Fibroblast of skin of right biceps (primary cell): ENCODE measurements at places on chromosomes 7 and 10.

GRCh38 chr7:85114342-85114741 lies 72.5 kb downstream of the SEMA3D start:
- DNase-seq: no peak

DNA sequence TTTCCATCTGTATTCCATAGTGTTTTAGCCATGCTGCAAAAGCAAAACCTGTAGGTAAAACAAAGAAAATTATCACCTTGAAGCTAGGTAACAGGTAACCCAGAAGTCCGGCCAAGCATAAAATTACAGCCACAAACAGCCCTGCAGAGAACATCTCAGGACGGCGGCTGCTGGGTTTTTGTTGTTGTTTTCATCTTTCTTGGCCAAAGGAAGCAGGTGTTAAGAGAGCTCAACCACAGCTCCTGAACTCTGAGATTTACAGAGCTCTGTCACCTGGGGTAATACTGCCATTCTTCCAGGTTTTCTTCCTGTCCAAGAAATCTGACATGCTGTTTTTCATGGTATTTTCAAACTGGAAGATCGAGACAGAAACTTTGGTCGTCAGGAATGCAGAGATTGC lies 847 bp upstream of the SCIN start:
- DNase-seq: no peak

- no peak for DNase-seq
Measured at GRCh38 chr7:141294143-141294829, 220.4 kb downstream of the TMEM178B start.

DNA sequence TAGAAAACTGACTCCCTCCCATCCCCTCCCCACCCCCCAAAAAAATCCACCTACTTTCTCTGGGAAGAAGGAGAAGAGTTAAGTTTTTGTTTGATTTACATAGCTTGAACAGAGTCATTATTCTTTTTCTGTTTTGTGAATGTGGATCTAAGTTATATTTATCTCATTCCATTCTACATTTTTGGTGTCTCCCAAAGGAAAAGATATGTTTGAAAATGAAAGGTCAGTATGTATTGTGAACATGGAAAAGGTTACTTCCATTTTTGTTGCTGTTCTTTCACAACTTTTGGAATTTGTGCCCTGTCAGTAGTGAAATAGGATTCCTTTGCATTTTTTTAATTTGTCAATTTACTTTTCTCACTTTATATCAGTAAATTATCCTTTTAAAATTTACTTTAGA lies 547.9 kb downstream of the SUGCT start:
- DNase-seq: peak; percentile 47

DNA sequence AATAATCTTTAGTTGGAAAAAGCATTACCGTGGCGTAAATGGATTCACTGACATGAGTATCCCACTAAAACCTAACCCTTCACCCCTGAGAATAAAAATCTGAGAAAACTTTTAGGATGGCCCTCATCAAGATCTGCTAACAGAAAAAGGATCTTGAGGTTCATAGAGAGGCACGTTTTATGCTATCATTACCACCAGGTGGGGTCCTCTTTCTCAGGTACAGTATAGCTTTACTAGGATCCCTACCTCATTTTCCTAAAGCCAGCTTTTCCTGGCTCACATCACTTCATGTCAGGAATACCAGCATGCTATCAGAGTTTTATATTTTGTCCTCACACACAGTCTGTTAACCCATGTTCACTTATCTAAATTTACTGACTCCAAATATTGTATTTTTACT lies 173.7 kb downstream of the POM121L12 start:
- no peak for DNase-seq

- DNase-seq: no peak
Measured at GRCh38 chr7:4103352-4104091, 578.6 kb upstream of the FOXK1 start.

DNA sequence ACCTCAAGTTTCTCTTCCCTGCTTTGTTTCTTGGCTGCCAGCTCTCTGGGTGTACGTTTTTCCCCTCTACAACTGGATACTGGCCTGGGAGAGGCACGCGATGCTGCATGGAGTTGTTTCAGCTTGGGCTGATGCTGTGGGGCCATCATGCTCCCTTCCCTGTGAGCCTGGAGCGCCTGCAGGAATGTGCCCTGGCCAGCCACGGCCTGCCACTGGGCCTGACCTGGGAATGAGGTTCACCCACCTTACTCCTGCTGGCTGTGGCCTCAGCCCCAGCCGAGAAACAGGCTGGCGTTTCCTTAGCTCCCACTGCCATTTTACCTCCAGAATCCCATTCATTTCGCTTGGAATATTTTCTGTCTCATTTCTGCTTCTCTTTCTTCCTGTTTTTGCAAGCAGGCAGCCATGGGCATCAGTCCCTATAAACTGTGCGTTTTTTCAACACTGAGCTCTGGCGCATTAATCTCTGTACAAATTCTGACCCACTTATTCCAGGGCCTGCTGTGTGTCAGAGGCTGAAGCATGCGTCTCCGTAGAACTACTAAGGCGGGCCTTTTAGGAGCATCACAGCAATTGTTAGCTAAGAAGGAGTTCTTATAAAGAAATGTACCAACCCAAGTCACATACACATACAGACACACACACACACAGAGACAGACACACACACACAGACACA lies 57.9 kb downstream of the GATA3 start:
- no peak for DNase-seq

DNA sequence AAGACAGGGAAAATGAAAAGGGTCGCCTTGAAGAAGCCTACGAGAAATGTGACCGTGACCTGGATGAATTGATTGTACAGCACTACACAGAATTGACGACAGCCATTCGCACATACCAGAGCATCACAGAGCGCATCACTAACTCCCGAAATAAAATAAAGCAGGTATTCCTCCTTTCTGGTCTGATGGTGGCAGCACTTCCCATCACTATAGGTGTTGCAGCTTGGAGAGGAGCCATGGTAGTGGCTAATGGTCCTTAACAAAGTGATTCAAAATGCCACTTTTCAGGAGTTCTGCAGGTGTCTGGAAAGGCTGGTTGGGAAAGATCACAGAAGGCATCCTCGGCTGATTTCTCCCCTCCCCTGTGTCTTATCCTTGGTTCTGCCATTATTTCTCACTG lies 22.1 kb downstream of the EXOC4 start:
- DNase-seq: no peak

DNA sequence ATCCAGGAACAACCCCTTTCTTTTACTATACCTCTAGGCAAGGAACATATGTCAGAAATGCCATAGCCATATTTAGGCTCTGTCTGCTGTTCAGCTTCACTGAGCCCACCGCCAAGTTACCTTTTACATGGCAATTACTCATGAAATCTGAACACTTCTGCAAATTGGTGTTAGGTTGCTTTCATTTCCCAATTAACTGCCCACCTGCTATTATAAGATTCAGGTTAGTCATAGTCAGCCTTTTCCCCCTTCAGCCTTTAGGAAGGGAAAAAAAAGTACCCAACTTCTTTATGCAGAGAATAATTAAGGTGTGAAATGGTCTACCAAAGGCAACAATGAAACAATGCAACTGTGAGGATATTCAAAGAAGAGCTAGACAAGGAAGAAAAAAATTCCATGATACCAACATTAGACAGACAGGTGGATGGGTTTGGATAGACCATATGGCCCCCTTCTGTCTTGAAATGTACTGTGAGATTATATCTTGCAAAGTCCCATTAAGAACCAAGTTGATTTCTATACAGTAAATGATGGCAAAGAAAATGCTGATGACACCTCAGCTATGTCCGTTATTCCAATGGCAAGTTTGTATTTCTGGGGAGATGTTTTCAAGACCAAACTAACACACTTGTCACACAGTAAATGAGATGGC lies 442.1 kb upstream of the NRP1 start:
- DNase-seq: no peak

GRCh38 chr10:131905267-131905571 lies 4.4 kb downstream of the PPP2R2D start:
- DNase-seq: no peak

- no peak for DNase-seq
Measured at GRCh38 chr7:30965883-30966282, 2.1 kb downstream of the GHRHR start.

DNA sequence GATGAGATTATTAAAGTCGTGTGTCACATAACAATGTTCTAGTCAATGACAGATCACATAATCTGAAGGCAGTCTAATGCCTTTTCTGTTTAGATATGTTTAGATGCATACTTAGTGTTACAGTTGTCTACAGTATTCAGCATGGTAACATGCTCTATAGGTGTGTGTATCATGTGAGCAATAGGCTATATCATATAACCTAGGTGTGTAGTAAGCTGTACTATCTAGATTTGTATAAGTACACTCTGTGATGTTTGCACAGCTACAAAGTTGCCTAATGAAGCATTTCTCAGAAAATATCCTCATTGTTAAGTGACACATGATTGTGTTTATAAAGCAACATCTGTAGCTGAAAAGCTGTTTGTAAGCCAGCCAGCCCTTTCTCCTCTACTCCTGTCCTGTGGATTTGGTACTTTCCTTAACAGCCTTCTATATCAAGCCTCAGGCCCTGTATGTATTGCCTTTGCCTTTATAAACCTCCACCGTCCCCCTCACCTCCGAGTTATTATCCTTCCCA lies 6.3 kb downstream of the HECTD2 start:
- DNase-seq: no peak

- no peak for DNase-seq
Measured at GRCh38 chr7:95955748-95956147, 183.4 kb downstream of the DYNC1I1 start.

GRCh38 chr7:53311205-53311604 lies 275.8 kb downstream of the POM121L12 start:
- no peak for DNase-seq

GRCh38 chr10:26331371-26331770 lies 106.8 kb upstream of the APBB1IP start:
- DNase-seq: no peak

DNA sequence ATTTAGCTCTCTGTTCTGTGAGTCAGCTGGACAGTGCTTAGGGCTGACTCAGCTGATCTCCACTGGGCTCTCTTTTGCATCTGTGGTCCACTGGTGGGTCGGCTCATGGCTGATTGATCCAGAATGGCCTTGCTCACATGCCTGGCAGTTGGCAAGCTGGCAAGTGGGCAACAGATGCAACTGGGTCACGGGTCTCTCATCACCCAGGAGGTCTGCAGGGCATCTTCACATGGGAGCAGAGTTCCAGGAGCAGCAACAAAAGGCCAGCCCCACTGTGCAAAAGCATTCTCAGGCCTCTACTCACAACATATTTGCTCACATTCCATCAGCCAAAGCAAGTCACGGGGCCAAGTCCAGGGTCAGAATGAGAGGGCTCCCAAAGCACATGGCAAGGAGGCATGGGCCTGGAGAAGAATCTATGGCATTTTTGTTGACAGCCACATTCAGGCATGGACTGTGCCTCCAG lies 98.8 kb downstream of the OAT start:
- peak; percentile 3 for DNase-seq

DNA sequence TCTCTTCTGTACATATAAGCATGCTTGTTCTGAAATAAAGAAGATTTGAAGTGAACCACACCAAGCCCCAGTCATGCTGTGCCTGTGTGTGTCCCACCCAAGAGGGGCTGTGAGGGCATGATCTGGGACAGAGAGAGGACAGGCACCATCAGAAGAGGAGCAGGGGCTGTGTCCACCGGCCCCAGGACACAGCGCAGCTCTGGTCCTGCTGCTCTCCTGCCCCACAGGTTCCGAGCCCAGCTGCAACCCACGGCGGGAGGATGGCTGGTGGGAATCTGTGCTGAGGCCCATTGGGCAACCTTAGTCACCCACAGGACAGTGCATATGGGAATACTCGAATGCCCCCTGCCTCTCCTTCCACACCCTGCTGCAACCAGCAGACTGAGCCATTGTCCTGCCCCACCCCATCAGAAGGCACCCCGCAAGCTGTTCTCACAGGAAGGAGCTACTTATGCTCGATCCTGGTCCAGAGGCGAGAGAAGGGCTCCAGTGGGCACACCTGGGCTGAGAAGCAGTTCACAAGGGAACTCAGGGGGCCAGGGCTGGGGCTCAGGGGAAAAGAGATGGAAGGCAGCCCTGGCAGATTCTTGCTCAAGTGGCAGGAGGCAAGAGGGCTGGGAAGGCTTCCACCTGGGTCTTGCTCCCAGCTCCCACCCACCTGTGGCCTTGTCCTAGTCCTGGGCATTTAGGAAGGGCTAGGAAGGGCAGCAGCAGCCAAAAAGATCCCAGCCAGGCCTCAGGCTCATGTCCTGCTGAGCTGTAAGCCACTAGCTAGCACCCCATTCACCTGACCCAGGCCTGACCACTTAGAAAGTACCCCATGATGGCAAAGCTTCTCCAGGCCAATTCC lies 31.9 kb downstream of the LDB3 start:
- DNase-seq: no peak

DNA sequence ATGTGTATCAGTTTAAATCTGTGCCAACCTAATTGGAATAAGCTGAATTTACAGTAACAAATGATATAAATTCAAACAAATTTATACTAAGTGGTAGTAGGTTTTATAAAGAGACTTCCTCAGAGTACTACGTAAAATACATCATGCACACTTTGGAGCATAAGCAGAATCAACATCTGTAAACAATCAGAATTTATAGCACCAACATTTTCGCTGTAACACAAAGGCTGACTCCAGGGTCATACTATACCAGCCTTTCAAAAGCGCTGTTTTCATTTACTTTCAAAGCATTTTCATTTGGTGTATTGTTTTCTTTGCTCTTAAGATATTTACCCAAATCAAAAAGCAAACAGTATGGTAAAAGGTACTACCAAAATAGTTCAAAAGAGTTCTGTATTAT lies 29.3 kb upstream of the TMEM168 start:
- DNase-seq: no peak
